Upper lobe of right lung (tissue), 1 donor: ENCODE measurements at places on chromosomes 16 and 17. TPM values are rescaled to one million over a fixed set of nuclear protein-coding genes. Genes with fewer than 3 reads are reported as not detected.
A peak's percentile ranks its signal among the peaks of the same experiment; 100 is the strongest.

- DNase-seq = no peak
- H3K27ac ChIP-seq = no peak overlapping the region
- H3K27me3 ChIP-seq = no peaks in the 10 kb centered on the region
- H3K36me3 ChIP-seq = no peaks in the 10 kb centered on the region
Measured at GRCh38 chr17:78607038-78607437, 29.8 kb upstream of the DNAH17 start.

DNA sequence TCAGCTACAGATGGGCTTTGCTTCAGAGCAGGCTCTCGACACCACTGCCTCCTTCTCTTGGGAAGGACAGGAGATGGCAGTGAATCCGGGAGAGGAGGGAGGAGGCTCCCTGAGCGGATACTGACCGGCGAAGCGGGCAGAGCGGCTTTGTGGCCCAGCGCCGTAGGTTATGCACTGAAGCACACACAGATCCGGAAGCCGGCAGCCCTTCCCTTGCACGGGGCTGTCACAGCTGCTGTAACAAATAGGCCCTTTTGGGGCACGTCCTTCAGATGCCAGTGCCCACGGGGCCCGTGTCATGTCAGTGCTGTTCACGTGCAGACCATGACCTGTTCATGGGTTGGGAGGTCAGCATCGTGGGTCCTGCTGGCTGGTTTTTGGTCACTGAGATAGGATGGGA, 144.7 kb upstream of the CHMP6 start:
- H3K4me3 ChIP-seq = no peak overlapping the region
- no peaks in the 10 kb centered on the region for H3K27me3 ChIP-seq
- H3K4me1 ChIP-seq = no peaks in the 10 kb centered on the region
- peak; percentile 37 for DNase-seq
- peaks cover 18% of the 10 kb centered on the region for H3K36me3 ChIP-seq

CALB2 gene
- 4.6 TPM for total RNA-seq

CCDC78 gene
- 0.78 TPM for total RNA-seq
